ENCODE measurements at places on chromosomes 1 and 21.

- H3K27me3 ChIP-seq: no peaks in the 10 kb centered on the region
- no peak overlapping the region for H3K27ac ChIP-seq
- peak overlapping the region; percentile 87 for H3K4me3 ChIP-seq
These were observed 1.5 kb downstream of the ZNF691 start for GRCh38 chr1:42847721-42848460.

- peaks cover 55% of the 10 kb centered on the region for H3K36me3 ChIP-seq
- no peaks in the 10 kb centered on the region for H3K27me3 ChIP-seq
These were observed 36.3 kb downstream of the PTGFRN start for GRCh38 chr1:116945996-116946395.

- no peaks in the 10 kb centered on the region for H3K36me3 ChIP-seq
- no peak overlapping the region for H3K4me3 ChIP-seq
- DNase-seq: no peak
- H3K27ac ChIP-seq: no peak overlapping the region
- H3K27me3 ChIP-seq: no peaks in the 10 kb centered on the region
- H3K4me1 ChIP-seq: no peaks in the 10 kb centered on the region
These were observed 149.2 kb upstream of the KCNK2 start for GRCh38 chr1:214933375-214933774.

DNA sequence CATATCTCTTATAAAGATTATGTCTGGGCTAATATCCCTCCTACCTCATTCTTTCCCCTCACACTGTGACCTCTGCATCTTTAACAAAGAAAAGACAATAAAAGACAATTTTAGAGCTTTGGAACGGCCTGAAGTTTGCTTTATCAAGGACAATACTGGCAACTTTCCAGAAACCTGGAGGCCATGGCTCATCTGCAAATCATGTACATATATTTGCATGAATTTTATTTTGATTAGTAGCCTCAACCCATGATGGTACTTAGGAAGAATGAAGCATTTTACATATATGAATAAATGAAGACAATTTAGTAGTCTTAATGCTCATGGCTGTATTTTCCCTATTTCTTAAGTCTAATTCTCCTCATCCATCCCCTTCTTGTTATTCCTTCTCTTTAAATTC, 612.2 kb upstream of the CXADR start:
- DNase-seq: no peak
- H3K4me1 ChIP-seq: no peaks in the 10 kb centered on the region
- no peak overlapping the region for H3K4me3 ChIP-seq

DNA sequence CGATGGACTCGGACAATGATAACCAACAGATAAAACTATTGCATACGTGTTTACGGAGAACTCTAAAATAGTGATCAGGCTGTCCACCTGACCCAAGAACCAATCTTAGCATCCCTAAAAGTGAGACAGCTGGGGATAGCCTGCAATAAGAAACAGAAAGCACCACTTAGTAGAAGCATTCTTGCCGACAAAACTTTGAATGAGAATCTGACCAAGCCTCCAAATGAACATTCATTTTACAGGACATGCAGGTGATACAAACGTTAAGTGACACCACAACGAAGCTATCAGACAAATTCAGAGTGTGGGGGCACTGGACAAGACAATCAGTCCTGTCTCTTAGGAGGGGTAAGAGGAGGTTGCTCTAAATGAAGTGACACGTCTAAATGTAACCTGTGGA, 1.2 kb downstream of the PSMG1 start:
- no peak overlapping the region for H3K27ac ChIP-seq
- H3K36me3 ChIP-seq: peaks cover 30% of the 10 kb centered on the region
- peak overlapping the region; percentile 92 for H3K4me3 ChIP-seq

DNA sequence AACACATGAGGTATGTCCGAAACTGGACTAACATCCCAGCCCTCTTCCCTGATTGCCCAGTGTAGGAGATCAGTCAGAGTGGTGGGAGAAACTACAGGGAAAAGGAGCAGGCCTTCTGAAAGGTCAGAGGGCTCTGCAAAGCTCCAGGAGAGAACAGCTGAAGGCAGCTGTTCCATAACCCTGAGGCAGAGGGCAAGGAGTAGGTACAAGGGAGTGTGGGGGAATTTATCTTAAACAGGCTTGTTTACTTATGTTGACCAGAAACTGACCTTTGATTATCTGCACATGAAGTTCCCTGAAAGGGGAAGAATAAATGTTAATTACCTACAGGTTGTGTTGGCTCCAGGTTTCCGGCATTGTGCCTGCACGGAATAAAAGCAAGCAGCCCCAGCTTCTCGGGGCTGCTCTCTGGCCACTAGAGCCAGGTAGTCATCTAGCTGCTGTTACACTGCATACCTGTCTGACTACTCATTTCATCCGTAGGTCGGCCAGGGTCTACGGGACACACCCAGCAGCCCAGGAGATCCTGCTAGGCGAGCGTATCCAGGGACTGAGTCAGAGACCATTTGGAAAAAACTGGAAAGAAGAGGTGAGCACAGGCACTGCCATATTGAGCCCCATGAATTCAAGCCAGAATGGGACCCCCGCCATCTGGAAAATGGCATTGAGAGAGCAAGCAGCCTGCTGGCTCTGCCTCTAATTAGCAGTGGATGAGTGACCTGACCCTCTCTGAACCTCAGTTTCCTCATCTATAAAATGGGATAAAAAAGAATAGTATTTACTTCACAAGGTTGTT, 14.9 kb upstream of the PAQR7 start:
- H3K27me3 ChIP-seq: no peaks in the 10 kb centered on the region
- no peak overlapping the region for H3K4me3 ChIP-seq
- no peaks in the 10 kb centered on the region for H3K36me3 ChIP-seq
- H3K27ac ChIP-seq: no peak overlapping the region
- peak; percentile 68 for DNase-seq
- peaks cover 7% of the 10 kb centered on the region for H3K4me1 ChIP-seq

- H3K4me3 ChIP-seq: no peak overlapping the region
- H3K4me1 ChIP-seq: no peaks in the 10 kb centered on the region
- H3K27me3 ChIP-seq: no peaks in the 10 kb centered on the region
- H3K27ac ChIP-seq: no peak overlapping the region
- DNase-seq: no peak
- no peaks in the 10 kb centered on the region for H3K36me3 ChIP-seq
These were observed 1331.7 kb downstream of the MRPL39 start for GRCh38 chr21:24275616-24276015.

GRCh38 chr1:98287626-98288025, 366.8 kb upstream of the DPYD start:
- DNase-seq: no peak
- H3K27ac ChIP-seq: no peak overlapping the region
- no peaks in the 10 kb centered on the region for H3K4me1 ChIP-seq
- H3K4me3 ChIP-seq: no peak overlapping the region
- no peaks in the 10 kb centered on the region for H3K36me3 ChIP-seq

DNA sequence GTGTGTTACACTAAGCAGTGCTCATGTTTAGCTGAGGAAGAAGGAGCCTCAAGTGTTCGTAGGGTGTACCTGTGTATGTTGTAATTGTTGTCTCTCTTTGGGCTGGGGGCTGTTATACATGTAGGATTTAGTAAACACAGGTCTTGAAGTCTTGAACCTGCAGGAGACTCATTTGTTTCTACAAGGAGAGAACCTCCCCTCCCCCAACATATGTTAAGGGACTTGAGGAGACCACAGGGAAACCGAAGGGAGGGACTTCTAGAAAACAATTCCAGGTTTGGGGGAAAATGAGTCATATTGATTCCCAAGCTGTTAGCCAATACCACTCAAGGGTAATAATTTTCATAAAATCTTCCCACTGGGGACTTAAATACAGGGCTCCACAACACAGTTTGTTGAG, 25.0 kb upstream of the AGBL4 start:
- H3K27me3 ChIP-seq: peaks cover 11% of the 10 kb centered on the region
- H3K4me1 ChIP-seq: no peaks in the 10 kb centered on the region
- H3K36me3 ChIP-seq: no peaks in the 10 kb centered on the region
- no peak for DNase-seq

- H3K27me3 ChIP-seq: no peaks in the 10 kb centered on the region
- no peak for DNase-seq
- peaks cover 25% of the 10 kb centered on the region for H3K36me3 ChIP-seq
- peak overlapping the region; percentile 99 for H3K27ac ChIP-seq
- peak overlapping the region; percentile 99 for H3K4me3 ChIP-seq
These were observed 338 bp upstream of the TOR1AIP1 start for GRCh38 chr1:179881642-179882252.

- H3K27me3 ChIP-seq: peaks cover 43% of the 10 kb centered on the region
- no peaks in the 10 kb centered on the region for H3K36me3 ChIP-seq
- no peak overlapping the region for H3K27ac ChIP-seq
These were observed 1.2 kb upstream of the PADI2 start for GRCh38 chr1:17120481-17120877.

DNA sequence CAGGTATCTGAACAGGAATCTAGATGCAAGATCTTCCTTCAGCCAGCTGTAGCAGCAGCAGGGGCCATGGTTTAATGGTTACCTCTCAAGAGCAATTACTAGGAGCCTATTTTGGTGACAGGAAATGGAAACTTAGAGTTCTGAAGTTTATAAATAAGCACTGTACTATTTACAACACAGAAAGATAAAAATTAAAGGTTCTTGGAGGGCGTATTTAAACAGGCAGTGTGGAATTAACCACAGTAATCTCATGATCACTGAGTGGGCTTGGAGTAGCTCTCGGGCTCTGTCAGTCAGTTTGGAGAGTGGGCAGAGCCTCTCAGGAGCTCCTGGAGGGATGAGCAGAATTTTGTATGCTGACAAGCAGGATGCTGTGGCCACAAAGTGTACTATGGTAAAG, 10.2 kb upstream of the FCRL5 start:
- H3K4me3 ChIP-seq: no peak overlapping the region
- H3K27ac ChIP-seq: no peak overlapping the region
- peaks cover 13% of the 10 kb centered on the region for H3K4me1 ChIP-seq
- no peaks in the 10 kb centered on the region for H3K36me3 ChIP-seq
- no peaks in the 10 kb centered on the region for H3K27me3 ChIP-seq
- no peak for DNase-seq
